ENCODE measurements at places on chromosomes 11 and 22.
A peak's percentile ranks its signal among the peaks of the same experiment; 100 is the strongest.

GRCh38 chr11:4809246-4809645 is 5.1 kb upstream of the OR52R1 start:
- DNase-seq, result no peak

DNA sequence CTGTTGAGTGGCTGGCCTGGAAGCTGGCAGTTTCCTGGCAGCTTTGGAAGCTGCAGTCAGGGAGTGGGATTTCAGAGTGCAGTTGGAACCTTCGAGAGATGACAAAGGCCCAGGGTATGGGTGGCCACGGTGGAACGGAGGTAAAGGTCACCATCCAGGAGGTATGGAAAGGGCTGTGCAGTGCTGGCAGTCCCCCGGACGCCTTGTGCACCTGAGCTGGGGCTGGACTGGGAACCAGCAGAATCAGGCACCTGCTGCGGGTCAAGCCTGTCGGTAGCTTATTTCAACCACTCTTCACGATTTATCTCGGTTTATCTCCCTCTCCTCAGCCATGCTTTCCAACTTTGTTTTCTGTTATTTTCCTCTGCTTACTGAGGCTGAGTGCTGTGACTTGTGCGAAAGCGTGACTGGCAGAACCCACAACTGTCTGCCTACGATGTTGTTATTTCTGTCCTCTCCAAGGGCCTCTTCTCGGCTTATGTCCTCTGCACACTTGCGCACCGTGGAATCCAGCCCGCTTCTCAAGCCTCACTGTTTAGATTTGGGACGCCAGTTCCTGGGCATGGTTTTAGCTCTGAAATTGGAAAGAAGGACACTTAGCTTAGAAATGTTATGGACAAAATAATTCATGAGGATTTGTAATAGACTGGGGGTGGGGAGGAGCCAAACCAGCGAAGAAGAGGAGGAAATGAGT is 24.0 kb upstream of the ATXN10 start:
- DNase-seq, result no peak

DNA sequence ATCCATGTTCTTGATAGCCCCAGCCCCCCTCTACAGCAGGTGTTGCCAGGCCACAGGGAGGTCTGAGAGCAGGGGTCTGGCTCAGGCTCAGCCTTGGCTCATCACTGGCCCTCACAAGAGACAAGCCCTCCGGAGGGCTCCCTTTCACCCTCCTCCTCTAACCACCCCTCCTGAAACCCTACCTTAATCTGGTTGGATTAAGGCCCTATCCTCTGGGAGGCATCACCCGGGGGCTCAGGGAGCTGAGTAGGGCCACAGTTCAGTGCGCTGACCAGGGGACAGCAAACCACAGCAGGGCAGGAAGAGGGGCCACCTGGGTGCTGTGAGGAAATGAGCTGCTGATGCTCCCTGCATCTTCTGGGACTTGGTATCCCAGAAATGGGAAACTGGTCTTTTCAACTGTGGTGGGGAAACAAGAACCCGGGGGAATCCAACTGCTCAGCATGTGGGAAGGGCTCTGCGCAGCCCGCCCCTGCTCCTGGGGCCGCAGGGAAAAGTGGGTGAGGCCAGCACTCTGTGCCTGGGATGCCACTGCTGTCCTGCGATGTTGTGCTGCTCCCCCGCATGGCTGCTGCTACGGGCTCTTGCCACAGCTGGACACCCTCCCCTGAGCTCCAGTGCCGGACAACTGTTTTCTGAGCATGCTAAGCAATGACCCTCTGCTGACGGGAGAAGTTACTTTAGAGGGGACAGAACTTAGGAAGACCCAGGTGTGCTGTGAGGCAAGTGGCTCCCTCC is 17.5 kb downstream of the ADORA2A start:
- no peak for DNase-seq

GRCh38 chr11:123653827-123654565 is 428 bp downstream of the SCN3B start:
- no peak for DNase-seq

DNA sequence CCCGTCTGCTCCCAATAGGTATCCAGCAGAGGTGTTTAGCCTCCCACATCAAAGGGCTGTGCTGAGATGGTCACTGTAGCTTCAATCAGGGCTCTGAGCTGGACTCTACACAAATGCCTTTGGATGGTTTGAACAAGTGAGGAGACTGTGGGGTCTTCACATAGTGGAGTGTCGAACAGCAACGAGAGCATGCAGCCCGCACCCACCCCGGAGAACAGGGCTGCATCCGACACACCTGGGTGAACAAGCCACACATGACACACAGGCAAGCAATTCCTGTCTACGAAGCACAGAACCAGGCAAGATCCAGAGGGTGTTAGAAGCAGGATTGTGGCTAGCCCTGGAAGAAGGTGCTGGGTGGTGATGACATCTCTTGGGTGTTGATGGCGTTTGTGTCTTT is 58.0 kb upstream of the FGF3 start:
- DNase-seq, result no peak

- no peak for DNase-seq
These were observed 40.5 kb downstream of the NCAM1 start for GRCh38 chr11:113001709-113002108.

GRCh38 chr11:58652726-58653280 is 30.3 kb downstream of the CNTF start:
- DNase-seq, result no peak

DNA sequence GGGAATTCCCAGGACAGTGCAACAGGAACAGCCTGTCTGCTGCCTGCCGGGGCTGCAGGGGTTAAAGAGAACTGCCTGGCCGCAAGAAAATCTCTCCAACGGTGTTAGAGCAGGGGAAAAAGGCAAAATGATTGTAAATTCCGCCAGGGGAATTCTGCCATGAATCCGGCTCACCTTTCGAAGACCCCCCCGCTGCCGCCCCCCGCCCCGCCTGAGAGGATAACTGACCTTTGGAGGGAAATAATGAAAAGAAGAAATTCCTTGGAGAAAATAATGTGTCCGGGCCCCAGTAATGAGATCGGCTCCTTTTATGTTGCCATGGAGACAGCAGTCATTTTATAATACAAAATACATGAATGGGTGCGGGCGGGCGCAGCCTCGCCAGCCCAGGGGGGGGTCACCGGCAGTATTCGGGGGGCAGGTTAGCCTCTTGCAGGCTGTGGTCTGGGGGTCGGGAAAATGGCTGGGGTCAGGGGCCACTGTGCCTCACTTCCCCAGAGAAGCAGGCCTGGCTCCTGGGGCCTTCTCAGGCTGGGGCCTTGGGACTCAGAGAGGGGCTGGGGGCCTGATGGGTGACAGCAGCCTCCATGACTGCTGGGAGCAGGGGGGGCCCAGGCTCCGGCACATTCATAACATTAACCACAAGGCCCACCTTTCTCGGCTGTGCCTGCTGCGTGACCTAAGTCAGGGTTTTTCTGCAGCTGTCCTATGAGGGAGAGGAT is 228.1 kb downstream of the MN1 start:
- no peak for DNase-seq

- peak; percentile 27 for DNase-seq
These were observed 20.3 kb upstream of the MRPL17 start for GRCh38 chr11:6703247-6704063.

DNA sequence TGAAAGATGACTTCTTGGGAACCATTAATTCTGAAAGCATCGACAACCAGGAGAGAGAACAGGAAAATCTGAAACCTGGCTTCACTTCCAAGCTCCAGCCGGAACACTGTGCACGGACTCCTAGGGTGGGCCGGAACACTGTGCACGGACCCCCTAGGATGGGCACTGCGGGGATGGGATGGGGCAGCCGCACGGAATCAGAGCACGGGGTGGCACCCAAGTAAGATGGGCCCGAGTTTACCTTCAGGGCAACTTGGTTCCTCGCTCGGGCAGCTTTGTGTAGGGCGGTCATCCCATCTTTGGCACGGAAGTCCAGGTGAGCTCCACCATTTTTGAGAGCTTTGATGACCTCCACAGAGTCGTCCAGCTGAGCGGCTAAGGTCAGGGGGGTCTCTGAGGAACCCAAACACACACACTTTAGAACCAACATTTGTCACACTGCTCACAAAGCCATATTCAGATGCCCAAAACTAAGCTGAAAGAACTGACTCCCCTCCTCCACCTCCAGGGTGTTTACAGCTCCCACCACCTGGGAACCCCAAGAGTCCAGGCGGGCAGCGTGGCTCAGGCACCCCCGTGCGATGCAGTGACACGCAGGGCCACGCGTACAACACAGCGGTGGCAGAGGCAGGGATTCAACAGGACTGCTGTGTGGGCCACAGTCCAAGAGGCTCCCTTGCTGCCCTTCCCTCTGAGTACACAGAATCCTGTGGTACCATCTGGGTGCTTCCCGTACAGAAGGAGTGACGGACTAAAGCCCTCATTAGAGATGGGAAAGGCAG is 157.9 kb downstream of the SHANK2 start:
- no peak for DNase-seq

DNA sequence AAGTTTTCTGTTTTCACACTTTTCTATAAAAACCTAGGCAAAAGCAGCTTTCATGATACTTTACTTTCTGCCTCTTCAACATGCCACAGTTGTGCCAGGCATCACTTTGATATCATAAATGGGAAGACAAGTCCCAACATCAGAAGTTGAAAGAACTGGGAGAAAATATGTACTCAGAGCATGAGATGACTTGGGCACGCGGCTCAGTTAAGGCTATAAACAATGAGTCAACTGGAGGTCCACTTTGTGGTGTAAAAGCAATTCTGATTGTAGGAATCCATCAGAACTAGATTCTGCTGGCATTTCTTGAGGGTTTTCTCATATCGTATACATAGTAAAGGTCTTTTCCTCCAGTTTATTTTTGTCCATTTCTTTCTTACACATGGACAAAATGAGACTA is 109.7 kb upstream of the USP47 start:
- no peak for DNase-seq

- DNase-seq, result no peak
These were observed 37.1 kb downstream of the IGHMBP2 start for GRCh38 chr11:68940651-68941323.

- no peak for DNase-seq
These were observed 21.4 kb downstream of the CHID1 start for GRCh38 chr11:889257-889656.

GRCh38 chr11:9148035-9148434 is 56.6 kb upstream of the SCUBE2 start:
- no peak for DNase-seq

GRCh38 chr22:32333769-32334659 is 23.7 kb upstream of the RFPL3 start:
- no peak for DNase-seq

DNA sequence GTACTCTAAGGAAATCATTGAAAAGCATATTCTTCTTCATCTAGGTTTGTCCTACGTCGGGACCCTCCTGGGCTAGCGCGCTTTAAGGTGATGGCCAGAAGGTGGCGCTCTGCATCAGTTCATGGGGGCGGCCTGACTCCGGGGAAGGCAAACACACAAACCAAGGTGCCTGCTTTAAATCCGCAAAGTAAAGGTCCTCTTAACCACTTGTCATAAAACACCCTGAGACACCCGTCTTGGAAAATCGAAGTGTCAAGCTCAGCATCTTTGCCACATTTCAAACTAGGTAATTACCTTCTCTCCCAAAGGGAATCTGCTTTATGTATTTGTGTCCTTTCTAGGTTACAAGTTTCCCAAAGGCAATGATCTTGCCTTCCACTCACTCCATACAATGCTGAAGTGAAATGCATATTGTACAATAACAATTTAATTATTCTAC is 33.9 kb downstream of the LMO2 start:
- DNase-seq, result peak; percentile 76

DNA sequence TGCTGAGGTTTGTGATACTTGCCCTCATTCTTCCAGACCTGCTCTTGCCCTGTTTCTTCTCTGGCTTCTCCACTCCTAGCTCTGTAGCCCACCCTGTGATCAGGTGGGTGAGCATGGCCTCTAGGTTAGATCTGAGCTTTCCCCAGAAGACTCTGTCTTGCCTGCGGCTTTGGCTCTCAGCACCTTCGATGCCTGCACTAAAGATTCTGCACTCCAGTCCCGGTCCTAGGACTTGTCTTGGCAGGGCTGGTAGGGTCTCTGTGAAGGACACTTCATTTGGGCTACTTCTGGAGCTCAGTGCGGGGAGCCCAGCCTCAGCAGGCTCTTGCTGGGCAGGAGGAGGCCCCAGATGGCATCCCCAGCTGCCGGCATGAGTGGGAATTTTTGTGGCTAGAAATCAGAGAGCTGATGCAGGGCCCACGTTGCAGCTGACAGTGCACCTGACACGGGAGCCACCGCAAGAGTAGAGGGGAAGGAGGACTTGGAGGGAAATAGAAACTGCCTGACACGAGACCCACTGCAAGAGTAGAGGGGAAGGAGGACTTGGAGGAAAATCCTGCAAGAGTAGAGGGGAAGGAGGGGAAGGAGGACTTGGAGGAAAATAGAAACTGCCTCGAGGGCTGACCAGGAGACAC is 226.9 kb upstream of the B3GAT1 start:
- DNase-seq, result no peak

GRCh38 chr11:104036995-104037394 is 555 bp downstream of the DDI1 start:
- no peak for DNase-seq

- no peak for DNase-seq
These were observed 2.4 kb upstream of the WT1 start for GRCh38 chr11:32437495-32438345.

DNA sequence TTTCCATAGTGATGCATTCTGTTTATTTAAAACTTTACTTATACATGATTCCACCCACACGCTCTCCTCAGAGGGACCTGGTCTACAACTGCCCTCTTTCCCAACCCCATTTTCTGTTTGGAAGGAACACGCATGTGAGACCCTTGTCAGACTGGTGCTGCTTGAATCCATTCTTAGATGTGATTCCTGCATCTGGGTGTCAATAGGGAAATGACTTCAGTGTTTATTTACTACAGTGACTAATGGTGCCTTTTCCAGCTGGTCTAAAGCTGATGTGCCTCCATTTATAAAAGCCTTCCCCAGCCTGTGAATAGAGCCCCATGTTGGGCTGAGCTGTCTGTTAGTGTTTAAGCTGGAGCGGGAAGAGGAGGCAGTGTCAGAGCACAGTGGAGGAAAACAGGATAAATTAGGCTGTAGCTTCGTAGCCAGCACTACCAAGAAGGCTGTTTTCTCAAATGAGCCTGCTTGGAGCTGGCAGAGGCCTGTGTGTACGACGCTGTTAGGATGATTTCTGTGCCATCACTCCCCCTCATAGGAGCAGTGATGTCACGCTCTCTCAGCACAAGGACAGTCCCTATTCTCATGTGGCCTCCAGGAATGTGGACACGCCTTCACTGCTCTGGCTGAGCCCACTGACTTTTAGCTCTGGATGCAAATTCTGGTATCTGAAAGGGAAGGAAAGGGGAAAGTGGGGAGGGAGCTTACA is 18.9 kb upstream of the C11orf96 start:
- no peak for DNase-seq
